ENCODE measurements at places on chromosomes 5 and 9.

DNA sequence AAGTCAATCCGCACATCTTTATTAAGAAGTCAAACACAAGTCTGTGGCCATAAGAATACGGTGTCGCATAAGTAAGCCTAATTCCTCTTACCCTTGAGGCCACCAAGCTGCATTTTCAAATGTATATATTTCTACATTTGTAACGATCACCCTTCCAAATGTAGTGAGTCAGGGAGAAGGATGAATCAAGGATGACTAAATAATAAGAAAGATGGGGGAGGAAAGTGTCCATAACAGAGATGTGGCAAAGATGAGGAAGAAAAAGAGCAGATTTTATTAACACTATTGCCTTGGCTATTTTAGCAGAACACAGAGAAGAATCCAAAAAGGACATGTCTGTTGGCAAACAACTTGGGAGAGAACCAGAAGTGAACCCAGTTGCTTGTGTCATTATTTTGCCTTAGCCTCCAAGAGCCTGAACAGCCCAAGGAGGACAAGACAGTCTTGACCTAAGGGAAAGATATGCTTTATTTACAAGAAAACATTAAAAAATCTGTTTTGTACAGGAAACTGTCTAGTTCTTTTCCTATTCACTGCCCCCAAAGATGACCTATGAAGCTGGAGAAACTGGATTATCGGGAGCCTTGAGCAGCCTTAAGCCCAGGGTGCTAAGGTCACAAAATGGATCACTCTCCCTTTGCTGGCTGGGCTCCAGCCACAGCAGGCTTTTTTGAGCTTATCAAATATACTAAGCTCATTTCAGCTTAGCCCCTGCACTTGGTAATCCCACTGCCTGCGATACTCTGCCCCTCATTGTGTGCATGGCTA is 101.5 kb downstream of the PLCXD3 start:
- DNase-seq = no peak

GRCh38 chr5:173535976-173536639 is 80.3 kb downstream of the BOD1 start:
- no peak for DNase-seq

DNA sequence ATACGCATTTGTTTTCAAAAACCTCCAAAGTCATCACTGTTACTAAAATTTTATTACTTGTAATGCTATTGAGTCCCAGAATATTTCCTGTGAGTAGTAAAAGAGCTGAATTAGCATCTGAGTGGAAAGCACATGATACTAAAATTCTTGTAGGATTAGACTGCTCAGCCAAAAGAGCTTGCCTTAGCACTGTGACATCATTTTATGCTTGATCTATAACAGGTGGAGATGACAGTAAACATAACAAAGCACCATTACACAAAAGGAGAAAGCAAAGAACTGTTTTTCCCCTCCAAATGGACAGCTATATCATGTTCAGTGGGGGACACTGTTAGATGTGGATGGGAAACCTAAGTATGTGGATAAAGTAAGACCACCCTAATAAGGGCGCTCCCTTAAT is 5.8 kb upstream of the JAK2 start:
- no peak for DNase-seq

DNA sequence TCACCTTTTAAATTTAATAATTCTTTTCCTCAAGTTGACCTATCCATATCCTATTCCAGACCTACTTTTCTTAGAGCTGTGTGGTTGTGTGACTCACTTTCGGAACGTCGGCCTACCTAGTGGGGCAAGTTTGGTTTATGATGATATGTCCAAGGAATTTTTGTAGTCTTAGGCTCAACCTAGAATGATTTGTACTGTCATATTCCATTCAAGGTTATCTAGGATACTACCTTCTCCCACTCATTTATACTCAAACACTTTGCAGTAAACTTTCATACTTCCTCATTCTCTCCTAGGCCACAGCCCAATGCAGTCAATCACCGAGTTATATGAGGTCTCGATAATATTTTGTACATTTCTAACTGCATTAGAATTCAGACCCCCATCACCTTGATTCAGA is 61.9 kb downstream of the PIK3R1 start:
- DNase-seq = no peak

DNA sequence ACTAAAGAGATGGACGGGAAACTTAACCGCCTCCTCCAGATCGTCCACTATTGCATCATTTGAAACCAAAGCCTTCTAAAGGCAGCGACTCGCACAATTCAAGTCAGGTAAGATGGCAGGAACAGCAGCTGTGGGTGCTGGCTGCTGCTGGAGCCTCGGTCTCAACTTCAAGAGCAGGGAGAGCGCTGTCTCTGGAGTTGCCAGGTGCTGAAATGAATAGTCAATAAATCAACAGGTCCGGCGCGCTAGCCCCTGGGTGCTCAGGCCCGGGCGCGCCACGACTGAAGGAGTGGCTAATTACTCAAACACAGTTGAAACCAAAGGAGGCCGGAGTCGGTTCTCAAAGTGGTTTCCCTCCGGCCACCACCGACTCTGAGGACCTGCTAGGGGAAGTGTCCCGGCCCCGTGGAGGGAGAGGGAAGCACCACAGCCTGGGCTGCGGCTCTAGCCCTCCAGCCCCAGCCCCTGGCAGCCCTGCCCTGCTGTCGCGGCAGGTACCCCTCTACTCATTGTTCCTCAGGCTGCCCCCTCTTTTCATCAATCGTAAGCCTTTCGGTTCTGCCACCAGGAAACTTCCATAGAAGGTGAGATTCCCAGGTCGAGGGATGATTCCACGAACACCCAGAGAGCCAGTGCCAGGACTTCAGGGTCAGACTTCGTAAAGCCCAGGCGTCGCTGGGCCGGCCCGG is 804 bp downstream of the TTC39B start:
- peak; percentile 26 for DNase-seq

- no peak for DNase-seq
These were observed 7.3 kb upstream of the FGF18 start for GRCh38 chr5:171412186-171412585.

DNA sequence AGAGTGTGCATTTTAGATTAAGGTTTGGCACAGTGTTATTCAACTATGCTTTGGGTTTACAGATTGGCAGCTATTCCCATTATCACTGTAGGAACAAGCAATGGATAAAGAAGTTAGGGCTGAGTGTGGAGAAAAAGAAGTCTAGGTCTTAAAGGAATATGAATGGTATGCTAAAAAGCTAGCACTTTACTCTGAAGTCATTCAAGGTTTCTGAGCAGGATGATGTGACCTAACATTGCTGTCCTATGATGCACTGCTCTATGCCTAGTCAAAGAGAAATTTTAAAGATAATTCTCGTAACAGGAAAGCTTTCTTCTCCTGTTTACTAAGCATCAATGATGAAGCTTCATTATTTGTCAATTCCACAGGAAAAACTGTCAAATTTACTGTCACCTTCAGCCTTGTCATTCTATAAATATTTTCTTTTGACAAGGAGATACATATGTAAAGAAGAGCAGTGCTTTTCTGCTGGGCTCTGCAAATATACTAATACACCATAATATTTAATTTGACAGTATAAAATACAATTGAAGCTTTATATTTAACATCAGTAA is 476.1 kb upstream of the PTPRD start:
- no peak for DNase-seq

DNA sequence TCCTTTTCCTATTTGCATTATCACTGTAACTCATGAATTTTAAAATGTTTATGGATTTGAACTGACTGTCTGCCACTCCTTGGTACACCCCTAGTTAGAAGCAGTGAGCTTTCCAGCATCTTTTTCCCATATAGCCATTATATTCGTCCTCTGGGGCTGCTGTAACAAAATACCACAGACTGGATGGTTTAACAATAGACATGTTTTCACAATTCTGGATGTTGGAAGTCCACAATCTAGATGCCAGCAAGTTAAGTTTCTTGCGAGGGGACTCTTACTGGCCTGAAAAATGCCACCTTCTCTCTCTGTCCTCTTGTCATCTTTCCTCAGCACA is 530.0 kb downstream of the SEMA5A start:
- DNase-seq = no peak

Data from effector CD8-positive, alpha-beta T cell (primary cell).